ENCODE measurements at places on chromosomes 2 and 18.
A peak's percentile ranks its signal among the peaks of the same experiment; 100 is the strongest.

- DNase-seq, result no peak
Measured at GRCh38 chr2:239286901-239287300, 113.9 kb downstream of the HDAC4 start.

GRCh38 chr2:75605770-75606529, 40.6 kb upstream of the MRPL19 start:
- no peak for DNase-seq

DNA sequence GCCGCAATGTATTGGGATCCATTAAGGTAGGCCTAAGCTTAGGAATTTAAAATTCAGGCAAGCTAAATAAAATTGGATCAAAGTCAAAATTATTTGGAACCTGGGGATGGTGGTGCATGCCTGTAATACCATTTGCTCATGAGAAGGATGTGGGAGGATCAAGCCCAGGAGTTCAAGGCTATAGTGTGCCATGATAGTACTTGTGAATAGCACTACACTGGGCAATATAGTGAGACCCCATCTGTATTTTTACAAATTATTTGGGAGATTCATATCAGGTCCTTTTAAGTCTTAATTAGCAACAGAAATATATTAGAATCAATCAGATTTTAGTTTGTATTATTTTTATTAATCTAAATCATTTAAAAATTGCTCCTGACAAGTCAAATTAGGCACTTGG, 39.8 kb upstream of the TLK1 start:
- DNase-seq, result no peak

- DNase-seq, result no peak
Measured at GRCh38 chr2:235398321-235398720, 95.5 kb upstream of the AGAP1 start.

DNA sequence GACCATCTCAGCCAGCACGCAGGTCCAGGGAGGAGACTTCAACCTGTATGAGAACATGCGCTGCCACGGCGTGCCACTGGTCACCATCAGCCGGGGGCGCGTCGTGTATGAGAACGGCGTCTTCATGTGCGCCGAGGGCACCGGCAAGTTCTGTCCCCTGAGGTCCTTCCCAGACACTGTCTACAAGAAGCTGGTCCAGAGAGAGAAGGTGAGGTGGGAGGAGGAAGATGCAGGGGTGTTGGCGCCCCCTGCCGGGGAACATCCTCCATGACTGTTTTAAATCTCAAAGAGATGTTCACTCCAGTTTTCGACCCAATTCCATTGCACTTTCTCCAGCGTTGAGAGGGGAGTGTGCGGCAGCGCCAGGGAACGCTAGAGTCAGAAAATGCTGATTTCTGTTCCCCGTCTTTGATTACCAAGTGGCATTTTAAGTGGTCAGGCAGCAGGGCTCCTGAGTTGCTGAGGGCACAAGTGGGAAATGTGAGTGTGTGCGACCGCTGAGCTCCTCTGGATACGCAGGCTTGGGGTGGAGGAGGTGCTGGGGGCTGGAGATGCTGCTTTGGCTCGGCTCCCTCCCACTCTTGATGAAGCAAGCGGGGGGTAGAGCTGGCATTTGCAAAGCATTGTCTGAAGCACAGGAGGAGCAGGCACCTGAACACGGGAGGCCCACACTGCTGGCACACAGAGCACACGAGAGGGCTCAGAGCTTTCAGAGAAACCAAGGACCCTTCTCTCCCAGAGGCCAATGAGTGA, 27.7 kb upstream of the MAPRE3 start:
- DNase-seq, result no peak

GRCh38 chr2:148876595-148877402, 1.8 kb downstream of the KIF5C start:
- DNase-seq, result peak; percentile 70
